ENCODE measurements at places on chromosomes 13 and 19. TPM values are rescaled to one million over a fixed set of nuclear protein-coding genes. Genes with fewer than 3 reads are reported as not detected.

ERICH4 gene
- total RNA-seq: not detected

ATP5F1D gene
- total RNA-seq: 126 TPM

LHB gene
- not detected for total RNA-seq

TUBB4A gene
- 3.8 TPM for total RNA-seq

C19orf85 gene
- not detected for total RNA-seq

KRTDAP gene
- total RNA-seq: not detected

SERTAD1 gene
- 8.6 TPM for total RNA-seq

REEP6 gene
- total RNA-seq: 50.2 TPM

CYP2F1 gene
- total RNA-seq: not detected

ZNF534 gene
- not detected for total RNA-seq

SIGLECL1 gene
- not detected for total RNA-seq

TEKTIP1 gene
- 1.9 TPM for total RNA-seq

ZNF211 gene
- total RNA-seq: 10.5 TPM

GRIK5 gene
- 0.30 TPM for total RNA-seq

MATK gene
- total RNA-seq: 0.72 TPM

METTL21C gene
- total RNA-seq: not detected

ZNF729 gene
- not detected for total RNA-seq

CEACAM8 gene
- not detected for total RNA-seq

ANGPTL4 gene
- 1.2 TPM for total RNA-seq

POU2F2 gene
- 1.5 TPM for total RNA-seq

YJEFN3 gene
- total RNA-seq: 8.1 TPM

ZNF563 gene
- total RNA-seq: 3.4 TPM

BIVM gene
- 14.9 TPM for total RNA-seq

TLE6 gene
- total RNA-seq: 1.4 TPM

ZNF470 gene
- total RNA-seq: 0.43 TPM

LILRA5 gene
- not detected for total RNA-seq

LIG4 gene
- 9.6 TPM for total RNA-seq

CALR3 gene
- total RNA-seq: 0.32 TPM

CBARP gene
- total RNA-seq: 7.3 TPM

CEACAM3 gene
- not detected for total RNA-seq

KIRREL2 gene
- not detected for total RNA-seq

SLC15A1 gene
- 12.9 TPM for total RNA-seq

LGALS7B gene
- total RNA-seq: not detected

ZNF433 gene
- 1.3 TPM for total RNA-seq

LMTK3 gene
- total RNA-seq: 22.4 TPM

AMER2 gene
- not detected for total RNA-seq

Measured in Caco-2 (cell line).